ENCODE measurements at places on chromosomes 4 and X.

DNA sequence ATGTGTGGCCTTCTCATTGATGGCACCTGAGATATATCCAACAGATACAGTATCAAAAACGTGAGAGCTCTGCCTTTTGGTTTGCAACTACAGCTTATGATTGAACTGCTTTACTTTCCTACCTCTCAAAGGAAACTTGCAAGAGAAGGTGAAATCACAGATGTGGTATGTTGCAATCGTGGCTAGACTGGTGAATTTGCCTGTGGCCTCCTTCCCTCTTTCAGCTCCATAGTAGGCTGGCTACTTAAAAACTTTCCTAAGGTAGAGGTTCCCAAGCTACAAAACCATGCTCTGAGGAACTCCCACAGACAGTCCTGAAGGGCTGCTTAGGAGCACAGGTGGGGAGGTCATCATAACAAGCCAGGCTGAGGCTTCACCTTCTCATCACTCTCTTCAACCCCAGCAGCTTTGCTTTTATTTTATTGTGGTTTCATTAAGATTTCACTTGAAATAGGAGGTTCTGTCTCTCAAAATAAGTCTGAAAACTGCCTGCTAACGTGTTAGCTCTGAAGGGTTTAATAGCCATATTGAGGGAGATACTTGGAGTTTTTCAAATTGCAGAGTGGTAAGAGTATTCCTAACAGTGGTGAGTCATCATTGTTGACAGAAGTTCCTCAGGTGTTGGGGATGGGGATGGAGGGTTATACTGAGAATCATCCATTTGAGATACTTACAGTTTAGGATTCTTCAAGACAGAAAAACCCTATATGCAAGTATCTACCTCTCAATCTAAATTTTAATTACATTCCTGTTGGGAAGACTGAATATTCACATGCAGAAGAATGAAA lies 93.5 kb upstream of the UCP1 start:
- DNase-seq = no peak

GRCh38 chr4:85784348-85784747 lies 309.4 kb downstream of the ARHGAP24 start:
- no peak for DNase-seq

- no peak for DNase-seq
Observed at GRCh38 chrX:12962041-12962504, 12.8 kb upstream of the TMSB4X start.

- no peak for DNase-seq
Observed at GRCh38 chr4:90146306-90146705, 19.1 kb downstream of the CCSER1 start.

DNA sequence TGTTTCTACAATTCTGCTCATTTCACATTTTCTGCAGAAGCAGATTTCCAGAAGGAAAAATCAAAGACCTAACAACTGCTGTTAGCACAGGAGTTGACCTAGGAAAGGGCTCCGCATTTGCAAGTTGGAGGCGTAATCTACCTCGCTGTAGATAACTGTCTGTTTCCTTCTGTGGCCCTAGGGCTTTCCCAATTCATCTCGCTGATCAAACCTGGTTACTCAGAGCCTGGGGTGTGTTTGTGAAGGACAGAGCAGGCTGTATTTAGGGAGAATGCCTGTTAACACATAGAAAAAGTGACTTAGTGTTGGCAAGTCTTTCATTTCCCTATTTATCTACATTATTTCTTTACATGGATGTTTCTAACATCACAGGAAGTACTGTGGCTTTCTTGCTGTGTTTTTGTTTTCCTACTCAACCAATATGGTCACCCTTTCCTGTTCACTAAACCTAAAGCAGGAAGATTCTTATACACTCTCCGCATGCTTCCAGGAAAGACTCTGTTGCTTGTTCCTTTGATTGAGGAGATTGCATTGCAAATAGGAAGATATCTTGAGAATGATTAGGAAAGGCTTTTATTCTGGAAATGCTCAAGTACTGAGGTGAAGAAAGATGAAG lies 40.5 kb downstream of the AGA start:
- DNase-seq = no peak

DNA sequence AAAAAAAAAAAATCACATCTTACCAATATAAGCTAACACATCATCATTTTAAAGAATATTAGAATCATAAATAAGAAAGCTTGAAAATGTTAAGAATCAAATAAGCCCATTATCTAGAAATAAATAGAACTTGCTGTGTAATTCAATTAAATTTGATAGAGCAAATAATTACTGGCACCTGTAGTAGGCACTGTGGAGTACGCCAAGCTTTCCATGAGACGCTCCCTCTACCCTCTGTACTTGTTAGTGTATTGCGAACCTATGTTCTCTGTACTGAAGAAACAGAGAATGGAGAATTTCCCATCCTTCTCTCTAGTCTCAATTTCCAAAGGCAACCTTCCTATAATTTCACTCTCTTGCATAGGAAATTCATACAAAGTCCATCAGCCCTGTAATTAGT lies 61.7 kb upstream of the HAND2 start:
- DNase-seq = no peak

GRCh38 chr4:167688660-167689142 lies 403.6 kb upstream of the ANXA10 start:
- DNase-seq = no peak

DNA sequence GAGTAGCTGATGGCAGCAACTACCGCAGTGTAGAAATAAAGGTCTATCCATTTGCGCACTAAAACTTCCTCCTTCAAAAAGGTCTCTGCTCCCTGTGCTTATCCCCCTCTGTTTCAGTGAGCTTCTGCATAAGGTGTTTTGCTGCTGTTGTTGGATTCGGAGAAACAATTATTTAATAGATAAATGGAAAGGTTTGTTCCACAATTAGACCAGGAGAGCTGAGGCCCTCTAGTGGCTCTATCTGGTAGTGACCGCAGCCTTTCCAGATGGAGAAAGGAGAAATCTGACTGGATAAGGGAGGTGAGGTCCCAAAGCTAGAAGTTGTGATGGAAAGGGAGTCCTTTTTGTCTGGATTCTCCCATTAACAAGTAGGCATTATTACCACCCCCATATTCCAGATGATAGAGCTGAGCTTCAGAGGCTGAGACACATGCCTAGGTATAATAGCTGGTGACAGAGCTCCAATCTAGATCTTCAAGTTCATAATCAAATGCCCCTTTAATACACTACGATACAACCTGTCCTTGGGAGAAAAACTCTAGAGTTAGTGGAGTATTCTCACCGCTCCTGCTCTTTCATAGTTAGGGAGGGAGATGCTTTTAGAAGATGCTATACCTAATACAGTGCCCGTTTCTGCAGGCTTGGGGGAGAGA lies 5.1 kb upstream of the GABRQ start:
- no peak for DNase-seq

- no peak for DNase-seq
Observed at GRCh38 chr4:75686346-75686745, 13.1 kb upstream of the G3BP2 start.

DNA sequence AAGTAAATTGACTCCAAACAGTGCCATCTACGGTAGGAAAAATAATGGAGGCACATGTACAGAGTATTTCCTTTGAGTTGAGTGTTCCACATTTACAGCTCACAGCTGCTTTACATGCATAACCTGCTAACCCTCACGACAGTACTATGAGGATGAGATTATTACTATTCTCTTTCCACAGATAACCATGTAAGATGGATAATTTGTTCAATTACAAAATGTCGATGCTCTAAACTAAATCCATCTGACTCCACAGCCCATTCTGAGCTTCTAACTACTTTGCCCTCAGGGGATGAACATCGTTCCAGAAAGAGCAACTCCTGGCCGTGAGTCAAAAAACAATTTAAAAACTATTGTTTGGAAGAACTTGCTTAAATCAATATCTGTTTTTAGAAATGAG lies 330.4 kb upstream of the NWD2 start:
- DNase-seq = no peak

- peak; percentile 72 for DNase-seq
Observed at GRCh38 chrX:72247206-72247942, 8.5 kb upstream of the ERCC6L start.

- DNase-seq = no peak
Observed at GRCh38 chrX:13180807-13181206, 136.4 kb upstream of the FAM9C start.

GRCh38 chr4:89316931-89317366 lies 9.3 kb upstream of the GPRIN3 start:
- no peak for DNase-seq

- no peak for DNase-seq
Observed at GRCh38 chr4:173014113-173014558, 154.5 kb upstream of the GALNT7 start.

GRCh38 chrX:5958523-5958922 lies 270.1 kb downstream of the NLGN4X start:
- DNase-seq = no peak

DNA sequence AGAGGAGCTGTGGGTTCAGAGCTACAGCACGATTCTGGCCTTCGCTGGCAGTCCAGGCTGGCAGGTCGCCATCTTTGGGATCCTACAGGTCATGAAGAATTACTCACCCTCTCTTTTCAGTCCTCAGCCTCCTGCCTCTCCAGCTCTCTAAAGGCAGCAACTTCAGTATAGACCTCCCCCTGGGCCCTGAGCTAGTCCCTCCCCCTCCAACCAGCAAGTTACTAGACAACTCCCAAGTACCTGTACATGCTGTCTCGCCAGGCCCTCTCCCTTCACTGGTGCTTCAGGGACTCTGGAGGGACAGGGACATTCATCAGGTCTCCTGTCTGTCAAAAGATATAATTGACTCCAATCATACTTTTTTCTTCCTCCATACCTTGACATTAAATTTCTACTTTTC lies at the start of gene GPR119:
TSS of gene GPR119 (minus strand) at position 155 of the 400 bp plus-strand sequence. CDS start 227 bp downstream, outside the sequence.
- DNase-seq = no peak

GRCh38 chr4:101693842-101694398 lies 96.6 kb upstream of the BANK1 start:
- DNase-seq = peak; percentile 54

DNA sequence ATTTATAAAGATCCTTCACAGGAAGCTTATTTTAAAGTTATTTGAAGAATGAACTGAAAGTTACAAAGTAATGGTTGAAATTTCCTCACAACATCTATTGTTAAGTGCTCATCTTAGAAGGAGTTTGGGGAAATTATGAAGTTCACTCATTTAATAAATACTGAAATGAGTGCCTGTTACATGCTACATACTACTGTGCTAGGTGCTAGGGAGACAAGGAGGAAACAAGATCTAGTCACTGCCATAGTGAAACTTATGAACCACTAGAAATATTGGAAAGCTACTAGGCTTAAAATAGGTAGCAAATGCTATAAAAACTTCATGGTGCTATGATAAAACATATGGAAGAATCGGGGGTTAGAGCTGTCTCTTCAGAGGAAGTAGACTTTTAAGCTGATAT lies 97.1 kb downstream of the JADE1 start:
- DNase-seq = no peak

DNA sequence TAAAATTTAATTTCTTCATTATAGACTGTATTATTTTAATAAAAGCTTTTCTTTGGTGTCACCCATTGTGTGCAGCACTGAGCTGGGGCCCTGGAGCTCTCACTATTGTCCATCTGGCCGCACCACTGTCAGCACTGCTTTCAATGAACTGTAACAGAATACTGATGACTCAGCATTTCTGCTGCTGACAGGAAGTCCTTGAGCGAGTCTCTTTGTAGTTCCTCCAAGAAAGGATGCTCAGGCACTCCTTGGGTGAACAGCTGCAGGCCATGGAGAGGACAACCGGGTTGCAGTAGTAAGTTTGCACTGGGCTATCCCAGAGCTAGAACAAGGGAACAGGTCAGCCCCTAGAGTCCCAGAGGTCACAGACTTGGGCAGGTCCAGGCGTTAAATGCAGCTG lies 81.6 kb downstream of the SORBS2 start:
- no peak for DNase-seq

GRCh38 chr4:57044279-57044678 lies 65.6 kb downstream of the POLR2B start:
- no peak for DNase-seq

GRCh38 chrX:17633546-17633945 lies 103.7 kb upstream of the SCML1 start:
- DNase-seq = no peak

- DNase-seq = no peak
Observed at GRCh38 chr4:135777361-135777760, 1575.8 kb upstream of the PABPC4L start.

DNA sequence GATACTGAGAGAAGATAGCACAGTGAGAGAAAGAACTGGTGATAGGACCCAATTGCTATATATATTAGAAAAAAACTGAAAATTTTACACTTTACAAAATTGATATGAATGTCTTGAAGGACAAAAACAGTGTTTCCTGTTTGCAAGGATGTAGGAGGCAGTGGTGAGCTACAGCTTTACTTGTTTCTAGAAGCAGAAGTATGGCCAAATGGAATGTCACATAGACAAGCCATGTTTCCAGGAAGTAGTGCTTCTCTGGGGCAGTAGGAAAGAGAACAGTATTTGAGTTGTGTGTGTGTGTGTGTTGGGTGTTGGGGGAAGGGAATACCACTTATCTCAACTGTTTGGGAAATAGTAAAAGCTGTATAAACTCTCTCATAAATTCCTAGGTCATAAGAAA lies 60.9 kb upstream of the IBSP start:
- DNase-seq = no peak

DNA sequence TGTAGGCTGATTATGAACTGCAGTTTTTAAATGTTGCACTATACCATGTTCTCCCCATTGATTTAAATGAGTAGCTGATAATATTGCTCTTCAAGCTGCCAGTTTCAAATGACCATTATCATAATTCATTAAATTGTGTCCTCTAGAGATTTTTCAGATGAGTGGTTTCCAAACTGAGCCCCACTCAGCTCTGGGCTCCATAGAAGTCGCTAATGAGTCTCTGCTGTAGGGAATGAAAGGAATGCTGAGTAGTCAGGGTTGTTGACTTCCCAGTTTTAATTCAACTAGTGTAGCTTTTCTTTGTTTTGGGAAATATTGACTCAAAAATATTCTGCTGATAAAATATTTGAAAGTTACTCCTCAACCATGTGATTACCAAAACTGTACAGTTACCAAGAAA lies 1081.1 kb downstream of the ARAP2 start:
- no peak for DNase-seq

DNA sequence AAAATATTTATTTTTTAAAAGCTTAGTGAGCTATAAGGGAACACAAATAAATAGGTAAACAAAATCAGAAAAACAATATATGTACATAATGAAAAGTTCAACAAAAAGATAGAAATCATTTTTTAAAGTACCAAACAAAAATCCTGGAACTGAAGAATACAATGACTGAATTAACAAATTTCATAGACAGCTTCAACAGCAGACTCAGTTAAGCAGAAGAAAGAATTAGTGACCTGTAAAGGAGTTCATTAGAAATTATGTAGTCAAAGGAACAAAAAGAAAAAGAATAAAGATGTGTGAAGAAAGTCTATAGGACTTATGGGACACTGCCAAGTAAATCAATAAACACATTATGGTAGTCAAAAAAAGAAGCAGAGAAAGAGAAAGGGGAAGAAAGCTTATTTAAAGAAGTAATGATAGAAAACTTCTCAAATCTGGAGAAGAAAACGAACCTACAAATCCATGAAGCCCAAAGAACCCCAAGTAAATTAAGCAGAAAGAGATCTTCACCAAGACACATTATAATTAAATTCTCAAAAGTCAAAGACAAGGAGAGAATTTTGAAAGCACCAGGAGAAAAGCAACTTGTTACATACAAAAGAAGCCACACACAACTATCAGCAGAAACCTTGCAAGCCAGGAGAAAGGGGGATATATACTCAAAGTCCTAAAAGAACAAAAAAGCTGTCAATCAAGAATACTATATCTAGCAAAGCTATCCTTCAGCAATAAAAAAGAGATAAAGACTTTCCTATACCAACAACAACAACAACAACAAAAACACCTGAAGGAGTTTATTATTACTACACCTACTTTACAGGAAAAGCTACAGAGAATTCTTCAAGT lies 338.9 kb downstream of the PTTG2 start:
- DNase-seq = no peak

- DNase-seq = no peak
Observed at GRCh38 chr4:41437111-41437536, 100.8 kb upstream of the LIMCH1 start.
